ENCODE measurements at places on chromosomes 12 and 14.

GRCh38 chr12:65362234-65363031 is 84.0 kb downstream of the MSRB3 start:
- DNase-seq = no peak

DNA sequence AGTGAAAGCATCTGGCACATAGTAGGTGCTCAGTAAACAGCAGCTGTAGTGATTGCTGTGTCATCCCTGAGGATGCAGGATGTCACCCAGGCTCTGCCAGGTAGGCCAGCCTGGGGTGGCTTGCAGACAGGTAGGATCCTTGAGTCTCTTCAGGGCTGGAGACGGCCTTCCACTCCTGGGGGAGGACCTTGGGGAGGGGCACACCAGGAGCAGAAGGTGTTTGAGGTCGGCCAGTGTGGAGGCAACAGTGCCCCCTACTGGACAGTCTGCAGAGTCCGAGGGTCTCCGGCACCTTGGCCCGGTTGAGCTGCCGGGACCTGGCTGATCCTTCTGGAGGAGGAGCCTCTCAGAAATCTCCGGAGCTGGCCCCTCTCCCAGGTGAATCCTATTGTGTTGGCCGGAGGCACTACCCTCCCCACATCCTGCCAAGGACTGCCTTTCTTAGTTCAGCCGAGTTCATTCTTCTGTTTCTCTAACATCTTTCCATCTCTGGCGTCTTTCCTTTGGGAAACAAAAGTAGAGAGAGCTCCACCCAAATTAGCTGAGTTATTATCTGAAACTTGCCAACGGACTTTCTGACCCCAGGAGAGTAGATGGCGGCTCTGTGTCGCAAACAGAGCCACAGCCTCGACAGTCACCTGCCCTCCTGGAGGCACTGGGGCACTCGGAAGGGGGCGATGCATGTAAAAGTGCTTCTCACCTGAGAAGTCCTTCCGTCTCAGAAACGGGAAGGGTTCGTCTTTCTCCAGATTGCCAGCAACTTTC is 41.8 kb upstream of the CLMN start:
- DNase-seq = no peak

DNA sequence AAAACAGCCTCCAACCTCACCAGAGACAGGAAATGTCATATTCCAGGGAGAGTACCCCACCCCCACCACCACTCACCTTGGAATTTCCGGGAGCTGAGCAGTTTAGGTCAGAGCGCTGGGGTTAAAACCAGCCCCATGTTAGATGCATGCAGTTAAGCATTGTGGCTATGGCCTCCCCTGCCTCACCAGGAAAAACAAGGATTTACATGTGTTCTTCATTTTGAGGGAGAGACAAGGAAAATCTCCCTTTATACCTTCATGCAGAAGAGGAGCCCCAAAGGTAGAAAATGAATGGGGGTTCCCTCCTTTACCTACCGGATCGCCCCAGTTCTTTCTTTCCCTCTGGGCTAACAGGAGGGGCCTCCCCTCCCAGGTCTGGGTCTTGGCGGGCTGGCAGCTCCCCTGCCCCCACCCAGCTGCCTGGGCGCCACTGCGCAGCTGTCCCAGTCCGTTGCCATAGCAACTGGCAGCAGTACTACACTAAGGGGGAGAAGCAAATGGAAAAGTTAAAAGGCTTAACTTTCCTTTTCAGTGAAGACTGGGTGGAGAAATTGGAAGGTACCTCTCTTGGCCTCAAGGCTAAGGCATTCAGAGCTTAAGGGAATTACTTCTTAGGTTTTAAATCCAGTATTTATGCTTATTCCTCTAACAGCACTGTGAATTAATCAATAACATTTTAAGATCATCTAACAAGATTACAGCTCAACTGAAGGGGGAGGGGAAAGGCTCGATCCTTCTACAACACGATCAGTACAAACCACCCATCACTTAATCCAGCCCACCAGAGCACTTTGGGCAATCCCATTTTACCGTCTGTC is 20.5 kb downstream of the CBX5 start:
- DNase-seq = peak; percentile 91

DNA sequence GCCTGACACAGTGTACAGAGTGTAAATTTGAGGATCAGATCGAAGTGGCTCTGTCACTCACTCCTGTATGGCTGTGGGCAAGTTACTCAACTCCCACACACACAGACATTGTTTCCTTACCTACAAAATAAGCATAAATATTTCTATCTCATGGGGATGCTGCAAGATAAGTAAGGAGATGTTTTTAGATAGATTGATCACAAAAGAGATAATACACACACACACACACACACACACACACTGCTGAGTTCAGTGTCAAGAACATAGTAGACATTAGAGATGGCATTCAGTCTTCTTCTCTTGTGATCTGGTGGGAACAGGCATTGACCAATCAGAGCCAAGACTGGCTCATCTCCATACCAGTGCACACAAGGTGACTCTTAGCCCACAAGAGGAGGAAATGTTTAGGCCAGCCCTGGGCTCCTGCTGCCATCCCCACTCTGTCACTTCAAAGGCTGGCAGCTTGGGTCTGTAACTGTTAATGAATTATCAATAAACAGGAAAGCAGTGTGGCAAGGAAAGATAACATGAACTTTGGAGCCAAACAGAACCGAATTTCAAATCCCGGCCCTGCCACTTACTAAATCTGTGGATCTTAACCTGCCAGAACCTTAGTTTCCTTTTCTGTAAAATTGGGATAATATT is 3.4 kb upstream of the RNASE8 start:
- no peak for DNase-seq

GRCh38 chr12:76916170-76916540 is 37.3 kb upstream of the CSRP2 start:
- DNase-seq = no peak

DNA sequence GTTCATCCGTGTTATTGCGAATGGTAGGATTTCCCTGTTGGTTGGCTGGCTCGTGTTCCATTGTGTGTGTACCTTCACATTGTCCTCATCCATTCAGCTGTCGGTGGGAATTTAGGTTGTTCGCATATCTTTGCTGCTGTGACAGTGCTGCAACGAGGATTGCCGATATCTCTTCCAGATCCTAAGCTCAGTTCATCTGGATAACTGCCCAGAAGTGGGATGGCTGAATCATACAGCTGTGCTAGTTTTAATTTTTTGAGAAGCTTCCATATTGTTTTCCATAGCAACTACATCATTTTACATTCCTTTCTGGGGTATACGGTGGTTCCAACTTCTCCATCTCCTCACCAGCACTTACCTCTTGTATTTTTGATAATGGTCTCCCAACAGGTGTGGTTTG is 292.8 kb upstream of the SFSWAP start:
- DNase-seq = no peak

- DNase-seq = no peak
Observed at GRCh38 chr14:105738638-105739037, 212.3 kb downstream of the TMEM121 start.

DNA sequence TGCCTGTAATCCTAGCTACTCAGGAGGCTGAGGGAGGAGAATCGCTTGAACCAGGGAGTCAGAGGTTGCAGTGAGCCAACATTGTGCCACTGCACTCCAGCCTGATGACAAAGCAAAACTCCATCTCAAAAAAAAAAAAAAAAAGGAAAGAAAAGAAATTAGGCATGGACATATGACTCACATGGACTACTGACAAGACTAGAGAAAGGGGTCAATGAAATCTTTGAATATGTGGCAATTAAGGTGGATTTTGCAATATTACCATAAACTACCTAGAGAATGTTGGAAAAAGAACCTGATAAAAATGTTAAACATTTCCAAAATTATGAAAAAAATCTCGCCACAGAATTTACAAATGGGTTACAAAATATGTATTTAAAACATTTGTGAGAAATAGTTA is 873.6 kb downstream of the C12orf50 start:
- DNase-seq = no peak
